ENCODE measurements at places on chromosomes 4 and X.
A peak's percentile ranks its signal among the peaks of the same experiment; 100 is the strongest.

DNA sequence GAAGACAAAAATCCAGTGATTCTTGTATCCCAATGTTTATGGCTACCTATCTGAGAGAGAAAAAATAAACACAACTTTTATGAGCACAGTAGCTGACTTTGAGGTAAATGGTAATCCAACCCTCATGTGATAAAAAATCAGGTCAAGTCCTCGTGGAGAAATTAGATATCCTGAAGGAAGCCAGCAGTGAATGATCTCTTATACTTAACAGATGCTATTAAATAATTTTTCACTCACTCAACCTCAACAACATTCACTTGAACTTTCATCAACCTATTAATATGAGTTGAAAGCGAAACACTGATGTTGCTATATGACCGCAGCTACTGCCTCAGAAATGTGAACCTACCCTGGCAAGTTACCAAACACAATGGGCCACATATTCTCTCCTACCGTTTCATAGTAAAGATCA, 105.4 kb downstream of the GPC3 start:
- no peak for DNase-seq

DNA sequence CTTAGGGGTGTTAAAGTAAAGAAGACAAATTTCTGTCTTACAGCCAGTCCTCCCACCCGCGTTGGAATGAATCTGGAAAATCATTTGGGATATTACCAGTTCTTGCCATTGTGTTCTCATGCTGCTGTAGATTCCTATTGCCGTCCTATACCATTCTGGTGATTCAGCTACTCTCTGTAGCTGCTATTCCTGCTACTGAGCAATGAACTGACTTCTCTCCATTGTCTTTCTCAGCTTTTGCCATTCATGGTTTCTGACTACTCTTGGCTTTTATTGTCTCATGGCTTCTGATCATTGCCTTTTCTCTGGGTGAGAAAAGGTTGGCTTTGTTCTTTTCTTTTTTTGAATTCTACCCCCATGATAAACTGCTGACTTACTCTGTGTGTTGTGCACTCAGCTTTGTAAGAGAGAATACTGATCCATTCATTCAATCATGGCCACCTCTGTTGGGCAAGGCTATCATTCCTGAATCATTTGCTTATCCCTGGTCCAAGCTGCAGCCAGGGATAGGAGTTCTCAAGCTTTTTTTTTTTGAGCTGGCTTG, 27.7 kb upstream of the METAP1 start:
- no peak for DNase-seq

DNA sequence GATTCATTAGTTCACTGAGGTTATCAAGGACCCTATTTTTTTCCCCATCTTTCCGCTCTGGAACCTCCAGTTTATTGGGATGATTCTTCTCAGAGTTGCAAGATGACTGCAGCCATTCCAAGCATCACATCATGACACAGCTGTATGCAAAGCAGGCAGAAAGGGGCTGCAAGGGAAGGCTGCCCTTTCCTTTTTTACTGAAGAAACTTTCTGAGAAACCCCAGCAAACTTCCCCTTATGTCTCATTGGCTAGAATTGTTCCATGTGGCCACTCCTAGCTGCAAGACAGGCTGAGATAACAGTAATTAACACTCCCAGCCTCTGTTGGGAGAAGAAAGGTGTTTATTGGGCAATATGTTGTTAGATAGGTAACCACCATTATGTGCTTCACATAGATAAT, 102.6 kb downstream of the SATL1 start:
- DNase-seq: no peak

DNA sequence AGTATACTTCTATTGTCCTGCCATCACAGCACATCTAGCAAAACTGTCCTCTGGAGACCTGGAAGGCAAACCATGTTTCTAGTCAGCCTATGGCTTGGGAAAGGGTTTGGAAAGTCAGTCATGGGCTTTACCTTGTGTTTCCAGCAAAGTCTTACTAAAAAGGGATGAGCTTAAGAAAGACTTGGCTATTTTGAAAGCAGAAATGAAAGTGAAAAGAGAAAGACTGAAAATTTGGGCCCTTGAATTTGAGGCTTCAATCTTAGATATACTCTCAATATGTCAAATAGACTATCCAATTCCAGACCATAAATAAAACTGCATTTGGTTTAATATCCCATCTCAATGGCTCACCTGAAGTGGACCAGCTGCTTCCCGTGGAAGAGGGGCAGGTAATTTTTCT, 127.9 kb downstream of the ZNF330 start:
- no peak for DNase-seq

DNA sequence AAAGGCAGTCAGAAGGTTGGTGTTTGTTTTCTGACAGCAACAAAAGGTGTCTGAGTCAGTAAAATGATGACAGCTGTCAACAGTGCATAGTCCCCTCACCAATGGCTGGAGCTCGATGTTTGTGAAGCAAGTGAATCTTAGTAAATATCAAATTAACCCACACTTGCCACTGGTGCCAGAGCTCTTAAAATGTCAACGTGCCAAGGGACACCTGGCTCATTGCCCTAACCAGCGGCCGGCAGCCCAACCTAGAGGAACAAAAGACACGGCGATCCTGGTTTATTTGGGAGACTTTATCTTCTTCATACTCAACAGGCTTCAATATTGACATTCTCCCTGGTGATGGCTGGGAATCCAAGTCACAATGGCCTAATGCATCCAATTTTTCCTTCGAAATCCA, 143.4 kb downstream of the CPEB2 start:
- no peak for DNase-seq

GRCh38 chr4:127832585-127832984, 48.1 kb upstream of the PLK4 start:
- peak; percentile 28 for DNase-seq

- DNase-seq: peak; percentile 70
Measured at GRCh38 chr4:138182838-138183426, 59.2 kb downstream of the SLC7A11 start.

DNA sequence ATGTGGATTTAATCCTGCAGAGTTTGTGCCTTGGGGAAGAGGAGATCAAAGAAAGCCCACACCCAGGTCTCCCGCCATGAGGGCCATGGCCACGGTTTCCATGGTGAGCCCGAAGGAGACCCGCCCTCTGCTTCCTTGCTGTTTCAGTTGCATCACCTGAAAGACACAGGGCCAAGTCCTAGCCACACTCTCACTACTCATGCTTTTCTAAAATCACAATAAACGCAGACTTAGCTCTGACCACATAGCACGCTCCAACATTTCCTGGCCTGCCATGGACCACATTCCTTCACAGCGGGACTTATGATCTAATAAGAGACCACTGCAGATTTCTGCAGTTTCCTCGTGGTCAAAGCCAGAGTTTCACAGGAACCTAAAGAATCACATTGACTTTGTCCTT, 426.0 kb upstream of the NR3C2 start:
- no peak for DNase-seq

DNA sequence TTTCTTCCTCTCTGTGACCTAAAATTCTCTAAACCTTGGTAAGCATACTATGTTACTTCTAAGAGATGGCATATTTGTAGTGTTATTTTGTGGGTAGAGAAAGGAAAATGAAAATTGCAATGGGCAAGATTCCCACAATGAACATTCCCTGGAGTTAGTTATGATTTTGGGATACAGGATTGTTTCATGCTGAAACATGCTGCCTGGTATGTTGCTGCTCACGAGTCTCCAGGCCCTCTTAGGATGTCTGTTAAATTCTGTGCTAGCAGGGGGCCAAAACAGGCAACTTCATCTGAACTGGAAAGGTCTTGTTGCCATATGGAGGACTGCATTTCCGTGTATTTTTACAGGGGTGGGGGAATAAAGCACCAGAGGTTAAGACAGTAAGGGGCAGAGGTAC, 18.9 kb upstream of the MSMO1 start:
- no peak for DNase-seq

GRCh38 chrX:121457096-121457495, 409.7 kb downstream of the GLUD2 start:
- no peak for DNase-seq

DNA sequence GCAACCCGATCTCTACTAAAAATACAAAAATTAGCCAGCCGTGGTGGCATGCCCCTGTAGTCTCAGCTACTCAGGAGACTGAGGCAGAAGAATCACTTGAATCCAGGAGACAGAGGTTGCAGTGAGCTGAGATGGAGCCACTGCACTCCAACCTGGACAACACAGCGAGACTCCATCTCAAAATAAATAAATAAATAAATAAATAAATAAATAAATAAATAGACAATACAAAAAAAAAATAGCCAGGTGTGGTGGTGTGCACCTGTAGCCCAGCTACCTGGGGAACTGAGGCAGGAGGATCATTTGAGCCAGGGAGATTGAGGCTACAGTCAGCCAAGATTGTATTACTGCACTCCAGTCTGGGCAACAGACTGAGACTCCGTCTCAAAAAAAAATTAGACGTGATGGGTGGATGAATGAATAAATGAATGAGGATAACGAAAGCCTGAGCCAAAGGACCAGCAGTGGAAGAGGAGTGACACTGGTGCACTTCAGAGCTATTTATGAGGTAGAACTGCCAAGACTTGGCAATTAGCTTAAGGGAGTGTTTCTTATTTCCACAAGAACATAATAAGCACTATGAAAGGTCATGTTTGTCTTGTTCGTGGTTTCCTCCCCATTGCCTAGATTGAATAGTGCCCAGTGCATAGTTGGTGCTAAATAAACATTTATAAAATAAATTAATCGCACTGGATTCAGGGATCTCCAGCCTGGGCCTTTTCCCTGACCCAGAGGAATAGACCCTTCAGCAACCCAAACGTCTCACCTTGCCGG, 232.2 kb downstream of the IDS start:
- no peak for DNase-seq

DNA sequence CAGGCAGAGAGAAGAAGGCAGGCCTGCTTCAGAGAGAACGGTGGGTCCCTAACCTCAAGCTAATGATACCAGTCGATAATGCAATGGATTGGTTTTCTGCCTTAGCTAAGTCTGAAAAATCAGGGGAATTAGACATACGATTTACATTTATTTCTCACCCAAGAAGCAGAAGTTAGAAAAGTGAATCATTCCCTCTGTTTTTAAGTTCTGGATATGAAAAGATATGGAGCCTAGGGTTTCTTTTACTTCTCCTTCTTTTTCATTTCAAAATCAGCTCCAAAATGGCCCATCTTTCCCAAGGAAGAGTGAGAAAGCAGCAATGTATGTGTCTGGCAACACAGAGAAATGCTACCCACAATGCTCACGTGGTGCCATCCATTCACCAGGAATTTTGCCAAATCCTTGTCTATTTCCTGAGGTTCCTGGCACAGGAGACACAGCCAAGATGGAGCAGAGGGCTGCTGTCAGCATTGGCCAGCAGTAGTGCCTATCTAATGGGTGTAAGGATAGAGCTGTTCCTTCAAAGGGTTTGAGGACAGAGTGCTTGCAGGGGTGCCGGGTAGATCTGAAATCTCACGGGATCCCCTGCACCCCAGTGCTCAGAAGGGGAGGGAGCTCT, 231.5 kb downstream of the MAML3 start:
- DNase-seq: peak; percentile 47

DNA sequence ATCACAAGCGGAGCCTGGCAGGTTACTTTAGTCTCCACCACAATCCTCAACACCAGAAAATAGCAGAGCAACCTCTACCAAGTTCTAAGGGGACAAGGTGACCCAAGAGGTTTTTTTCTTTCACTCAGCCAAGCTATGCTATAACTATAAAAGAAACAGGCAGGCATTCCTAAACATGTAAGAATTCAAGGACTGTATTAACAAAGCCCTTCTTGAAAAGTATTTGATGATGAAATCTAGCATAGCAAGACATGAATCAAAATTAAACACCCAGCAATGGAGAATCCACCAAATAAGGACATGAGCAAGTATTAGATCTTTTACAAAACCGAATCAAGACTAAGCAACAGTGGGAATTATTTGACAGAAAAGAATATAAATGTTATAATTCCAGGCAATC, 25.7 kb upstream of the C1QTNF7 start:
- no peak for DNase-seq

DNA sequence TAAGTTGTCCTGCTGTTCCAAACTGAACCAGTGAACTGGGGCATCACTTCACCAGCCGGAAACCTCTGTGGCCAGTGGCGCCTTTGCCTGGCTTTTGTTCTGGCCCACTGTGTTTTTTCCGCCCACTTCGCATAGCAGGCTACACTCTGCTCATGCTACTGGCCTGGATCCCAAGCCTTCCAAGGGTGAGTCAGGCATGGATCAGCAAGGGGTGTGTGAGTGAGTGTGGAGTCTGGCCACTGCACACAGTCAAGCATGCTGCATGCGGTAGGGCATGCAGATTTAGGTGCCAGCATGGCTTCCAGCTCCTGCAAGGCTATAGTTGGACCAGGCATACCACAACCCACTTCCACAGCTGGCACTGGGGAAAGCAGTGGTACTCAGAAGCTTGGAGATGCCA, 1967.9 kb downstream of the C4orf33 start:
- DNase-seq: no peak

Data from suppressor macrophage (primary cell).